ENCODE measurements at places on chromosomes 5 and 9.

- no peak for DNase-seq
These were observed 22.1 kb downstream of the CAMSAP1 start for GRCh38 chr9:135885100-135885853.

GRCh38 chr9:126232461-126232860 lies 94.2 kb upstream of the MVB12B start:
- no peak for DNase-seq

DNA sequence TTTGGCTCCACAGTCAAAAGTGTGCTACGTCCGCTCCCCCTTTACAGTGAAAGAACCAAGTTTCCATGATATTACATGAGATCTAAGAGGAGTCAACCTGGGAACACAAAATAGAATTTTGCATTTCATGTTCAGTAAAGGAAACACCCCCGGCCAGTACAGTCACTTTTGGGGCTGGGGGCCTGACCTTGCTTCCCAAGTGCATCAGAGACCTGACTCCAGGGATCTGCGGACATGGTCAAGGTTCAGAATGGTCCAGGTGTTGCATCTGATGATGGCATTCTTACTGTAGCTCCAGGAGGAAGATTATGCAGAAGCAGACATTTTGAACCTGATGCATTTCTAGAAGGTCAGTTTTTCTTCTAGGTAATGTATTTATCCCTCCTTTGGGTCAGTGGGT lies 39.8 kb downstream of the AK8 start:
- no peak for DNase-seq

- no peak for DNase-seq
These were observed 345.5 kb upstream of the PAPPA start for GRCh38 chr9:115808108-115808507.

DNA sequence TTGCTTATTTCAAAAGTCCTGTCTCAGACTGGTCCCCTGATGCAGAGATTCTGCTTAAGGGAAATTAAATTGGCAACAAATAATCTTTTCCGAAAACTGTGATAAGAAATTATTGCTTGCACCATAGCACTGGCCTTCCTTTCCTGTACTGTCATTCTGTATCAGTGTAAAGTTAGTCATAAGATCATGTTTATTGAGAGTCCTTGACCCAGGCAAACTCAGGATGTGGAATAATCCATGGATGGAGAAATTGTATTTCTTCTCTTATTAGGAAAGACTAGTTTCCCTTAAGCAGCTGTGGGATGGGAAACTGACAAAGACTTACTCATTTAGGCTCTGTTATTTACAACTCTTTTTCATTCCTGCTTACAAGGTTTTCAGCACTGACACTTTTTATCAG lies 83.0 kb upstream of the RANBP6 start:
- no peak for DNase-seq

- DNase-seq: no peak
These were observed 52.9 kb upstream of the CD180 start for GRCh38 chr5:67249590-67249895.

GRCh38 chr5:137136991-137137632 lies 362.0 kb downstream of the SPOCK1 start:
- DNase-seq: no peak

- peak; percentile 71 for DNase-seq
These were observed 37.7 kb downstream of the NR2F1 start for GRCh38 chr5:93620487-93621326.

DNA sequence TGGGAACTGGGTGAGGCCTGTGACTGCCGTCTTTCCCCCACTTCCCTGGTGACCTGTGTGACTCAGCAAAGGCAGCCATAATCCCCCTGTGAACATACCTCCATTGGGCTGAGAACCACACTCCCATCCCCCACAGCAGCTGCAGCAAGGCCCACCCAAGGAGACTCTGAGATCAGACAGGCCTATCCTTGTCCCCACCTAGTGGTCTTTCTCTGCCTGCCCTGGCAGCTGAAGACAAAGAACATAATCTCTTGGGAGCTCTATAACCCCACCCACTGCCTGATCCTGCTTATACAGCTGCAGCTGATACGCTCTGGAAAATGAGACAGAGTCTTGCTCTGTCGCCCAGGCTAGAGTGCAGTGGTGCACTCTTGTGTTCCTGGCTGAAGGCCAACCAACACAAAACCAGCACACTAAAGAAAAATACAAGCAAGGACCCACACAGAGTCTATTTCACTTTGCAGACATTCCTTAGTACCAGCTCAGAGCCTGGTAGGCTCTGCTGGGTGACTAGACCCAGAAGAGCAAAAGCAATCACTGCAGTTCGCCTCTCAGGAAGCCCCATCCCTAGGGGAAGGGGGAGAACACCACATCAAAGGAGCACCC lies 106.7 kb downstream of the MCTP1 start:
- no peak for DNase-seq

DNA sequence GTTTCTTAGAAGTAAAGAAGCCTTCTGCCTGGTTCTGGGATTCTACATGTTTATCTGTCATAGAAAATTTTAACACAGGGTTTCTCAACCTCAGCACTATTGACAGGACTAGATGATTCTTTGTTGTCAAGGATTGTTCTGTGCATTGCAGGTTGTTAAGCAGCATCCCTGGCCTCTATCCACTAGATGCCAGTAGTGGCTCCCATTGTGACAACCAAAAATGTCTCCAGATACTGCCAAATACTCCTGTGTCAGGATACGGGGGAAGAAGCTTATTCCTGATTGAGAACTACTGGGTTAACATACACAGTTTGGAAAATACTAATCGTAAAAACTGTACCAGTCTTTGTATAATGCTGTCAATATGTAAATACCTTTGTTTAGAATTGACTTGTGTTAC lies 167.1 kb downstream of the NIPBL start:
- no peak for DNase-seq

DNA sequence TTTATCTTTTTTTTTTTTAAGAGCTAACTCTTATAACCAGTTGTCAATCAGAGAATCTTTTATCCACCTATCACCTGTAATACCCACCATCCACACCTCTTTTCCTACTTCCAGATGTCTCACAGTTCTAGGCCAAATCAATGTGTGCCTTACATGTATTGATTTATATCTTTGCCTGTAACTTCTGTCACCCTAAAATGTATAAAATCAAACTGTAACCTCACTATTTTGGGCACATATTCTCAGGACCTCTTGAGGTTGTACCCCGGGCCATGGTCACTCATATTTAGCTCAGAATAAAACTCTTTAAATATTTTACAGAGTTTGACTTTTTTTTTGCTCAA lies 404.7 kb upstream of the RORB start:
- no peak for DNase-seq

- DNase-seq: no peak
These were observed 2.2 kb downstream of the C8G start for GRCh38 chr9:136947028-136947891.

DNA sequence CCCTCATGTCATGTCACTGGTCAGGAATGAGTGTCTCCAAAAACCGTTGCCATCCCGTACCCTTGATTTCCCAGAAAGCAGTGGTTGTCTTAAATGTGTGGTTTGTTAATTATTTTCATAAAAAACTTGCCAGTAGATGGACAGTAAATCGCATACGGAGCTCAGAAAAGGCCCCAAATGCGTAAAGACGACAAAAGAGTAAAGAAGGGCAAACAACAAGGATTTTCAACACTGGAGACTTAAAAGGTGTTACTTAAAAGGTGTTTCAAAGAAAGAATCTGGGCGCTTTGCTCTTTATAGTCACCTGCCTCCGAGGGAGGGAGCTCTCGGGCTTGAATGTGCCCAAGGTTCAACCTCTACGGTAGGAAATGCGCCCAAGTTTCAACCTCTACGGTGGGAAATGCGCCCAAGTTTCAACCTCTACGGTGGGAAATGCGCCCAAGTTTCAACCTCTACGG lies 734 bp downstream of the KIF27 start:
- no peak for DNase-seq

DNA sequence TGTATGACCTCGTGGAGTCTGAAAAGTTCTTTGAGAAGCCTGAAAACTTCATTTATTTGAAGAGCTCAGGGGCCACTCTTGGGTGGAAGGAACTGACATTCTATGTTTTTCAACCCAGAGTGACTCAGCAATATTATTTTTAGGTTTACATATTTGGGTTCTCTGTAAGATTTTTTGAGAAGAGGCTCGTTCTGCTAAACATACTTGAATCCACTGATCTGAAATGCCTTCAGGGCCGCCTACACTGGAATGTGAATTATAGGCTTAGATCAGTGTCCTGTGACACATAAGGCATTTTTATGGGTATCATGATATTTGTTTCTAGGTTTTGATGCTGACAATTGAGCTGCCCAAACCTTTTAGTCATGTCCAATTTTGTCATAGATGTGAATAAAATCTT lies 86.2 kb downstream of the PSAT1 start:
- DNase-seq: no peak

DNA sequence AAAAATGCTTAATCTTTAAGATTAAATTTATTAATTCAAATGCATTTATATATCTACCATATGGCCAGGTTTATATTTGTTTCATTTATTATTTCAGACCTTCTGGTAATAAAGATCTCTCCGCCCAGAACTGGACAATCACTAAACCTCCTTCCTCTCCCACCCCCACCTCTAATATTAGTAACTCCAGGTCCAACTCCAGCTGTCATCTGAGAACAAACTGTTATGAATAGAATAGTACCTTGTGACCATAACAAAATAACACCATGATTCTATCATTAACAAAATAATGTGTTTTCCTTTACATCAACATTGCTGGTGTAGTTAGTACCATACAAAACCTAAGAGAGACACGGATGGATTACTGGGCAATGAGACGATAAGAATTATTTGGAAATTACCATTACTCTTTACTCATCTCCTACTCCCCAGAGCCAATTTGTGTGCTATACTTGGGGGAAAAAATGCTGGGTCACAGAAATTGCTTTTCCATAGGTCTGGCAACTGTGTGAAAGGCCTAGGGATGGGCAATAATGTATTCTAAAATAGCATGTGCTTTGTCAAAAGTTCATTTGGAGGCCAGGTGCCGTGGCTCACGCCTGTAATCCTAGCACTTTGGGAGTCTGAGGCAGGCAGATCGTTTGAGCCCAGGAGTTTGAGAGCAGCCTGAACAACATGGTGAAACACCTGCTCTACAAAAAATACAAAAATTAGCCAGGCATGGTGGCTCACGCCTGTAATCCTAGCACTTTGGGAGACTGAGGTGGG lies 186.1 kb downstream of the ENC1 start:
- no peak for DNase-seq

DNA sequence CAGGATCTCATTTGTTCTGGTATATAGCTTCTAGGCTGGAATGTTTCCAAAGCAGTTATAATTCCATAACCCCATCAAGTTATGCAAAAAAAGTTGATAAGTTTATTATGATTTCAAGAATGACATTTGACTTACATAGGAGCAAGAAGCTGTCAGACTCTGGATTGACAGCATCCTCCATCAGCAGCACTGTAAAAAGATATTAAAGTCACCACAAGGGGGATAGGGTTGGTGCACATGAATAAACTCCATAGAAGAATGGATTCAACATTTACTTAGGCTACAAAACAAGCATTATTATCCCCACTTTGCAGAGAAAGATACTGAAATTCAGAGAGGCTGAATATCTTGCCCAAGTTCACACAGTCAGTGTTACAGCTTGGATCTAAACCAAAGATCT lies 208.9 kb upstream of the SLC30A5 start:
- DNase-seq: no peak

DNA sequence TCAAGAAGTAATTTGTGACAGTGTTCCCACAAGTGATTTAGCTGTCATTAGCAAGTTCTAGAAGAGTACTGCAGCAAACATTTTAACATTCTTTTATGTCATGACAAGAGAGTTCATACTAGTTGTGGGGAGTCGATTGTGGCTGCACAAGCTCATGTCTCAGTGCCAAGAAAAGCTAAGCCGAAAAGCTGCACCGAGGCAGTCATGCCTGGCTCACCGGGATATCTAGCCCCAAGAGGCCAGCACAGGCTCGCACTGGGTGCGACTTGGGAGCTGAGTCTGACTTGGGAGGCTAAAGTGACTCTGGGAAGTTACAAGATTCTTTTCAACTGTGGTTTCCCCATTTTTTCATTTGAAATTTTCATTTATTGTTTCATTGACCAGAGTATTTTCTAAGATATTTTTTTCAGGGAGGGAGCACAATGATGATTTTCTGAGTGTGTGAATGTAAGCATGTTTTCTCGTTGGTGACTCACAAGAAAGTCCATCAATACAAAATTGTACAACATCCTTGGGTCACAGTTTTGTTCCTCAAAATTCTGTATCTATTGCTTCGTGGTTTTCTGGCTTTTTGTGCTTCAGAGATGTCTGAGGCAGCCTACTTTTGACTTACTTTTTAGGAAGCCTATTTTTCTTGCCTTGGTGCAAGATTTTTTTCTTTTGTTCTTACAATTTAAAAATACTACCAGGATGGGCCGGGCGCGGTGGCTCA lies 18.7 kb downstream of the CAST start:
- no peak for DNase-seq

GRCh38 chr5:130727830-130728229 lies 437.2 kb downstream of the HINT1 start:
- no peak for DNase-seq

GRCh38 chr5:121182788-121183490 lies 668.7 kb upstream of the FTMT start:
- DNase-seq: no peak

- no peak for DNase-seq
These were observed 208.9 kb upstream of the DMRTA1 start for GRCh38 chr9:22237497-22238363.

DNA sequence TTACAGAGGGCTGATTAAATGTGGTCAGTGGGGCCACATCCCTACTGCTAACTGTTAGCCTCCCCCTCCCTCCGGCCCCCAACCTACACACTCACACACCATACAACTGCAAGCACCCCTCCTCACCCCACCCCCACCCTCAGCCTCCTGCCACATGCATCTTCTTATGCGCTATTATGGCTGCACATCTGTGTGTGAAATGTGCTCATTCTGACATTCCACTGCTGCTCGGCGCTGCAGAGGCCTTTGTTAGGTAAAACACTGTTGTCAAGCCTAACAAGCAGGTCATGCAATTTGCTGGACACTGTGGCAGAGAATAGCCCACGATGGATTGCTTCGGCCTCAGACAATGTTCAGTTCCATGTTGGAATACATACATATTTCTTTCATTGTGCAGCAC lies 173.6 kb downstream of the NR2F1-AS1 start:
- DNase-seq: no peak

DNA sequence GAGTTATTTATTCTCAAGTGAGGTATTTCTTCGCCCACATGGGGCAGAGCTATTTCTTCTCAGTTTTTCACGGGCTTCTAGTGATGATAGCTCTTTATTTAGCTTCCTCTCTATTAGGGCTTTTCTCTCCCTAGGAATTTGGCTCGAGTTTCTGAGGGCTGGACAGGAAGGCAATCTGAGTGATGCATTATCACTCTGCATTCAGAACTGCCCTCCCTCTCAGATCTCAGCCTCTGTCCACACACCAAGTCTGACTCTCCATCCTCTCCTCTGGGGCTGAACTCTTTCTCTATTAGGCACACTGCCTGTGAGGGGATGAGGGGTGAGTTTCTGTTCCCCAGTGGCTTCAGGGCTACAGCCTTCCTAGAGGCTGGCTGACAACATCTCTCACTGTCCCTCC lies 14.9 kb upstream of the SCAMP1 start:
- no peak for DNase-seq

- no peak for DNase-seq
These were observed 45.3 kb downstream of the MAP1B start for GRCh38 chr5:72152545-72152944.

GRCh38 chr9:38091310-38092199 lies 22.5 kb upstream of the SHB start:
- no peak for DNase-seq

- no peak for DNase-seq
These were observed 531.8 kb upstream of the DAP start for GRCh38 chr5:11292648-11293356.

- DNase-seq: no peak
These were observed 131.3 kb downstream of the DOCK2 start for GRCh38 chr5:169768416-169768815.

GRCh38 chr9:127707766-127708165 lies 978 bp downstream of the CFAP157 start:
- peak; percentile 35 for DNase-seq

Data from stimulated activated CD4-positive, alpha-beta T cell treated with anti-CD3 and anti-CD28 coated beads, Interleukin-15, amount 100 ng/mL, for 24 hours (primary cell).